H1 (cell line): ENCODE measurements at places on chromosomes 11 and 22. TPM values are rescaled to one million over a fixed set of nuclear protein-coding genes. Genes with fewer than 3 reads are reported as not detected.

PRR33 gene
- 0.02 and 0.08 TPM in 2 replicates for polyA plus RNA-seq

EXPH5 gene
- polyA plus RNA-seq = 0.86 and 1.1 TPM in 2 replicates

THAP7 gene
- polyA plus RNA-seq = 32.5 and 40.1 TPM in 2 replicates

KIRREL3 gene
- 0.29 and 0.46 TPM in 2 replicates for polyA plus RNA-seq

OR52E4 gene
- not detected in 2 replicates for polyA plus RNA-seq

NDUFC2 gene
- 356 and 477 TPM in 2 replicates for polyA plus RNA-seq

PATE4 gene
- polyA plus RNA-seq = not detected in 2 replicates

FAM111B gene
- 2.4 and 4.8 TPM in 2 replicates for polyA plus RNA-seq

MS4A10 gene
- polyA plus RNA-seq = not detected in 2 replicates

FGF3 gene
- 0.19 TPM in 1 of 2 replicates, not detected in the other for polyA plus RNA-seq

ZBTB16 gene
- 0.12 and 0.19 TPM in 2 replicates for polyA plus RNA-seq

MOV10L1 gene
- 0.13 and 0.32 TPM in 2 replicates for polyA plus RNA-seq

OR2D2 gene
- 0.08 and 0.15 TPM in 2 replicates for polyA plus RNA-seq
